Midbrain (tissue), 1 donor: ENCODE measurements at places on chromosomes 4 and X.

GRCh38 chr4:89928838-89929237, 34.2 kb downstream of the MMRN1 start:
- no peak for DNase-seq

DNA sequence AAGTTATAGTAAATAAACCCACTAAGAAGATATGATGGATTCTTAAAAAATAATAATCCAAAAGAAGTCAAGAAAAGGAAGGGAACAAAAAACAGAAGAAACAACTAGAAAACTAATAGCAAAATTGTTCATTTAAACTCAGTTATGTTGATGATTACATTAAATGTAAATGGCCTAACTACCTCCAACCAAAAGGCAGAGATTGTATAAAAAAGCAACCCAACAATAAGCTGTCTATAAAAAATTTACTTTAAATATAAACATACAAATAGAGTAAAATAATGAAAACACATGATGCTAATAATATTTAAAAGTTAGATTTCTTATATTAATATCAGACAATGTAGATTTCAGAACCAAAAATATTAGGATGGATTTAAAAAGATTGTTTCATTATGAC, 340.6 kb downstream of the CAMK2D start:
- DNase-seq = no peak

- DNase-seq = no peak
Observed at GRCh38 chr4:1882850-1883271, 11.7 kb downstream of the NSD2 start.

- DNase-seq = no peak
Observed at GRCh38 chr4:139814323-139815015, 148.8 kb downstream of the MGST2 start.

DNA sequence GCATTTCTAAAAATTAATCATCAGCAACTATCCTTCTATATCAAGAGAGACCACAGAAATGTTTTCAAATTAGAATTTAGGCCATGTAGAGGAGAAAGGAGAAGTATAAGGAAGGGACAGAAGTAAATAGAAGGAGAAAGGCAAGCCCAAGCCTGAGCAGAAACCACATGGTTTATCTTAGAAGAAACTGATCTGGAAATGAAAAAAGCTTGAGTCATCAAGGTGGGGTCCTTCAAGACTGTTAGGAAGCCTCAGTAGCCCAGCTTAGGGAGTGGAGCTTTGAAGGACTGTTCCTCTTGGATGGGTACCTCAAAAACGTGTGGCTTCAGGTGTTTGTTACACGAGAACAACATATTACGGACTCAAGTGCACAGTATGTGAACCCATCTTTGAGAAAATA, 4.5 kb downstream of the BMX start:
- no peak for DNase-seq

DNA sequence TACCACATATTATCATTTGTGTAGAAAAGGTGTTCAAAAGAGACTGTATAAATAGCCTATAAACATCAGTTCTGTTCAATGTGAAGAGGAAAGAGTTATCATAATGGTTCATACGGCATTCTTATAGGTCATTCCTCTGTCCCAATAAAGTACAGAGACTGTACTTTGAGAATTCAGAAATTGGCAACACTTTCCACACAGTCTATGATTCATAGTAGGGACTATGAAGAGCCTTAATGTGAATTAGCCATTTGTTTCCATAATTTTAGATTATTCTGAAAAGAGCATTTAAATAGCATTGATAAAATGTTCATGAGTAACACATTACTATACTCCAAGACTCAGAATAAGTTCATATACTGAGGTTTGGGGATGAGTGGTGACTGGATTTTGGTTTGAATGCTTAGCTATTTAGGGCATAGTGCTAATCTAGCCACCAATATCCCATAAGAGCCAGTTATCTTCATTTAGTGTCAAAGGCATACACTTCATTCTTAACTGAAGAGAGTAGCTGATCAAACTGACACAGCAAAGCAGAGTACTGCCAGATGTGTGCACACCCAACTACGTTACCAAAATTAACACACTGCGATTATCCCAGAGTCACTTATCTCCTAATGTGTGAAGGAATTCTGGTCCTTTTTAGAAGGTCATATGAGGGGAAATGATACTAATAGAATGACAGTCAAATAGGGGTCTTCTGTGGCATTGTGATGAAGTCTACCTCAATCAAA, 10.2 kb downstream of the ANK2 start:
- no peak for DNase-seq

DNA sequence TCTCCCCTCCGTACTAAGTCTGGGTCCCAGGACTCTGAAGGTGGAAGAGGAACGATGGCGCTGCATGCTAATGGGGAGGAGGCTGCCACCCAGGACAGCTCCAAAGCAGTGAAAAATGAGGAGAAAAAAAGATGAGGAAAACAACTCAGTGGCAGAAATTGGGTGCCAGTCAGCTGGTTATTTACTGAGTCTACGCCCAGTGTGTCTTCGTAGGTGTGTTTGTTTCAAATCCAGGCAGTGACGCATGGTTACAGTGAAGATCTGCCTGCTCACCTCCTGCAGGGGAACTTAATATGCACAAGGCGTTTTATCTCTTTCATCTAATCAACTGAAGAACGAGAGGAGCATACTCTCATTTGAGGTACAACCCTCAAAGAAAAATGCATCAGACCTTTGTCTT, 70.9 kb upstream of the FBXW7 start:
- no peak for DNase-seq

DNA sequence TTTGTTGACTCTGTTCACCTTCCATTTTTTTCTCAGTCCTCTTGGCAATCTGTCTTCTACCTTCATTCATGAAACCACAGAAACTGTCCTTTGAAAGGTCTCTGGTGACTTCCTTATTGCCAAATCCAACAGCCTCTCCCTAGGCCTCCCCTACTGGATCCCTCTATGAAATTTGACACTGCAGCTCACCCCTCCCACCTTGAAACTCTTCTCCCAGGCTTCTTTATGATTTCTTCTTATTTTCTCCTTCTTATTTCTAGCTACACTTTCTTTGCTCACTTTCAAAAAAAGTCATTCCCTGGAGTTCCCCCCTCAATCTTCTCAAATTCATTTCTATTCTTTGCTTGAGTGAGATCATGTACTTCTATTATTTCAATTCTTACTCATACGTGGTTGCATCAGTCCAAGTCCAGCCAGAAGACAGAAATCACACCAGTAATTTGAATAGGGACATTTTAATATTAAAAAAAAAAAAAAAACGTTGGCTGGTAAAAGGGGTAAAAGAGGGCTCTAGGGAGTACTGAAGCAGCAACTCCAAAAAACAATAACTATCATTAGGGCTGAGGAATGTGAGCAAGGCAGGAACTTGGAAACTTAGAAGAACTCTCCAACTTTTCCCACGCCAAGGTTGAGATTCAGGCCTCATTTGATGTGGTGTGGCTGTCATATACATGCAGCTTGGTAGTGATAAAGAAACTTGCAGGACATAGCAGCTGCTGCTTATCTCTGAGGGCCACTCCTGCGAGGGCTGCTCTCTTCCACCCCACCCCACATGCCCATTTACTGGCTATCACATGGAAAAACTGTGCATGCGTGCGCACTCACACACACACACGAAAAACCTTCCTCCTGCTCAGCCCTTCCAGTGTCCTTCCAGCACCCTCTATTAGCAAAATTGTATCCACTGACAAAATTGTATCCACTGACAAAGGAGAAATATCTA, 169.8 kb upstream of the GALNT7 start:
- DNase-seq = no peak

GRCh38 chr4:19300213-19300612, 951.5 kb upstream of the SLIT2 start:
- no peak for DNase-seq

- DNase-seq = no peak
Observed at GRCh38 chrX:17474892-17475291, 99.9 kb downstream of the NHS start.

GRCh38 chr4:87359258-87359657, 31.7 kb downstream of the HSD17B11 start:
- no peak for DNase-seq

DNA sequence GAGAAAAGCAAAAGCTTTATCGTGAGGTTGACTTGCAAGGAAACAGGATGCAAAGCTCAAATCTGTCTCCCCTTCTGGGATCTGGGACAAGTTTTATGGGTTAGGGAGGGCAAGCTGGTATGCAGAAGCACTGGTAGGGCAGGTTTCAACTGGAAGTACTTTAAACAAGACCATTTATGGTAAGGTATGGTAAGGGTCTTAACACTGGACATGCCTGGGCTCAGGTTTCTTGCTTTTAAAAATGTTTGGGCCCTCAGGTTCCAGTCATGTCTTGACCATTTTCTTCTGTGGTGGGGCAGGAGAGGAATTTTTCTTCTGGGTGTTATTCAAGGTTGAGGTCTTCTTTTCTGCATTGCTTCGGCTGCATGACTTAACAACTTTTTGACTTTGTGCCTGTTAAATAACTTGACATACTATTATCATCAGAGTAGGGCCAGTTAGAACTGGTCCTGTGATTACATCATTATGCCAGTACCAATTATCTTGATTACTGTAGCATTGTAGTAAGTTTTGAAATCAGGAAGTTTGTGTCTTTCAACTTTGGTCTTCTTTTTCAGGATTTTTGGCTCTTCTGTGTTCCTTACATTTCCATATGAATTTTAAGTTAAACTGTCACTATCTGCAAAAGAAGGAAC, 33.7 kb downstream of the CD38 start:
- no peak for DNase-seq

- no peak for DNase-seq
Observed at GRCh38 chr4:124753941-124754581, 41.5 kb upstream of the ANKRD50 start.

GRCh38 chr4:142194905-142195304, 558.5 kb downstream of the IL15 start:
- no peak for DNase-seq
